ENCODE measurements at places on chromosomes 3 and 15.

DNA sequence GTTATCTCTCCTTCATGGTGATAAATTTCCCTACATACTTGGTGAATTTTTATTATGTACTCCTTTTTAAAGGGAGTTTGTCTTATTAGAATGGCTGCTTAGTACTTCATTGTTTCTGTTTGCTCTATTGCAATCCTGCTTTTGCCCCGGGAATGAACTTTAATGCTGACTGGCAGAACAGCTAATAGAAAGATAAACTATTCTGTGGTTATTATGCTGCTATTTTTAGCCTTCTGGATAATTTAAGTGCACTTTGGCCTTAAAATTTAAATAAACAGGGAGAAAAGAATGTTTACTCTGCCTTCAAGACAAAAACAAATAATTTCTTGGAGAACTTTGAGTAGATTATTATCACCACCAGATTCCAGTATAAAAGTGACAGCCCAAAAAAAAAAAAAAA, 413.8 kb upstream of the CCDC54 start:
- no peak for DNase-seq

- DNase-seq = no peak
Measured at GRCh38 chr3:157815739-157816138, 290.5 kb downstream of the SHOX2 start.

- no peak for DNase-seq
Measured at GRCh38 chr3:17342119-17342518, 400.3 kb downstream of the TBC1D5 start.

DNA sequence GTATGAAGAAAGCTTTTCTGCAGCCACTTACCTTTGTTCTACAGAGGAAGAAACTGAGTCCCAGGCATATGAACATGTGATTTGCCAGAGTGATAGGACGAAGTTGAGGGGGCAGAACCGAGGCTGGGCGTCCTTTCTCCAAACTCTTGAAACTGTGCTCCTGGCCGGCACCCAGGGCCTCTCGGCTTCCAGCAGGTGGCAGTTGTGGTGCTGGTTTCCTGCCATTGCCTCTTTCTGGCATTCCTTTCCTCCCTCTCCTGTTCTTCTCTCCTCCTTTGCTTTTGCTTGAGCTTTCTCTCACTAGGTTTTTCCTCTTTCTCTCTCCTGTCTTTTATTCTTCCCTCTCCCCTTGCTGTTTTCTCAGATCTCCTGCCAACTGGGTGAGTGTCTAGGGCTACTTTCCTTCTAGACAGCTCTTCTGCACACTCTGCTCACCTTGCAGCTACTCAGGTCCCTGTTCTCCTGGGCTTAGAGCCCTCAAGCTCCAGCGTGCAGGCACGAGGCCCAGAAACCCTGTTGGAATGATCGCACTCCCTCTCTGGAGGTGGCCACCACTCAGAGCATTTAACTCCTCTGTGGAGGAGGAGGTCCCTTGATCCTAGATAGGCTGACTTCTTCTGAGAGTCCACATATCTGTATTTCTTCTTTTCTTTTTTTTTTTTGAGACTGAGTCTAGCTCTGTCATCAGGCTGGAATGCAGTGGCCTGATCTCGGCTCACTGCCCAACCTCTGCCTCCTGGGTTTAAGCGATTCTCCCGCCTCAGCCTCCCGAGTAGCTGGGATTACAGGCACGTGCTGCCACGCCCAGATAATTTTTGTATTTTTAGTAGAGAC, 26.2 kb downstream of the TRAK1 start:
- DNase-seq = peak; percentile 15

DNA sequence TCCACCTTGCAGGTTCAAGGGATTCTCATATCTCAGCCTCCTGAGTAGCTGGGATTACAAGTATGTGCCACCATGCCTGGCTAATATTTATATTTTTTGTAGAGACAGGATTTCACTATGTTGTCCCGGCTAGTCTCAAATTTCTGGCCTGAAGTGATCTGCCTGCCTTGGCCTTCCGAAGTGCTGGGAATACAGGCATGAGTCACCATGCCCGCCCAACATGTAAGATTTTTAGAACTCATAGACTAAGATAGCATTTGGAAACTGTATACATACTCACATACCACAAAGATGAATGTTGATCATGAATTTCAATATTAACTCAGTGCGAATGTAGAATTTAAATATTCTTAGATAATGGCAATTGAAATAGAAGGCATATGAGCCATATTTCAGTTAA, 718.9 kb downstream of the NLGN1 start:
- no peak for DNase-seq

DNA sequence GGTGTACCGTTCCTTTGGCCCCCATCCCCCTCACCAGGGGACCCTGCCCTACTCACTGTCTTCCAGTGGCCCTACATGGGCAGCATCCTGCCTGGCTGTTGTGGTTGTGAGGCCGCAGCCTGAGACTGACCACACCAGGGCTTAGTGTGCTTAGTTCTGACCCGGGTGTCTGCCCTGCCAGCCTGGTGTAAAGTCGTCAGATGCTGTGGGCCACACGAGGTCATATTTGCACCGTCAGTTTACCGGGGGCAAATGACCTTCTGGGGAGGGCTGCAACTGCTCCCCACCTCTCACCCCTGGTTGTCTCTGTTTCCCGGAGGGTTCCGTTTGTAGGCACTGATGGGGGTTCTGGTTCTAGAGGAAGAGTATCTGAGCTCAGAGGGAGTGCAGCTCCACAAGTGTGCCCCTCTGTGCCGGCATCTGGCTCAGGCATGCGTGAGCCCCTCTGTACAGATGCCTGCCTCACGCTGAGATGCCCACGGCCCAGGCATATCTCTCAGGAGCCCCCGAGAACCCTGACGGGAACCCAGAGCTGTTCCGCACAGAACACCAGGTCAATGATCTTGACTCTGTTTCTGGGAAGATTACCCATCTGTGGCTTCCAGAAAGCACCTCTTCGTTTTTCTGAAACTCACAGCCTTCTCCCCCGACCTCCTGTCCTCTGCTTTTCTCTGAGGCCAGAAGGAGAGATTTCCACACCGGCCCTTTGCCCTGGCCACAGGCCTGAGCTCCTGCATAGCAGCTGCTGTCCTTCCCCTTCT, 19.2 kb downstream of the KLF13 start:
- DNase-seq = no peak

DNA sequence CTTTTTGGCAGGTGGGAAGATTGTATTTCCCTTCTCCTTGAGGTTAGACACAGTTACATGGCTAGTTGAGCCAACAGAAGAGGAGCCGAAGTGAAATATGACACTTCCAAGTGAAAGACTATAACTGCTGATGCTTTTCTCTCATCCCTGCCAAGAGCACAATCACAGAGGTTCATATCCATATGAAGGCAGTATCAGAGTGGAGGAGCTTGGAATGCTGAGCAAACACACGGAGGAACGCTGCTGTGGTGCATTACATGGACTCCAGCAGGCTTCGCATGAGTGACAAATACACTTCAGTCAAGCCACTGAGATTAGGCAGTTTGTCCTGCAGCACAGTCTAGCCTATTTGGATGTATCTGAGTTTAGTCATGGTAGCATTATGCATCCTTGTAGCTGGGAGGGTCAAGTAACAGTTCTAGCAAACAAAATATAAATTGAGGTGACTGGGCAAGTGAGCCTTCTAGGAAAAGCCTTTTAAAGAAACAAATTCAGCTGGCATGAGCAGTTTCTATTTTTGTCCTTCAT, 5.4 kb downstream of the IQCF6 start:
- no peak for DNase-seq

- DNase-seq = no peak
Measured at GRCh38 chr15:25224396-25224795, 214.4 kb downstream of the UBE3A start.

DNA sequence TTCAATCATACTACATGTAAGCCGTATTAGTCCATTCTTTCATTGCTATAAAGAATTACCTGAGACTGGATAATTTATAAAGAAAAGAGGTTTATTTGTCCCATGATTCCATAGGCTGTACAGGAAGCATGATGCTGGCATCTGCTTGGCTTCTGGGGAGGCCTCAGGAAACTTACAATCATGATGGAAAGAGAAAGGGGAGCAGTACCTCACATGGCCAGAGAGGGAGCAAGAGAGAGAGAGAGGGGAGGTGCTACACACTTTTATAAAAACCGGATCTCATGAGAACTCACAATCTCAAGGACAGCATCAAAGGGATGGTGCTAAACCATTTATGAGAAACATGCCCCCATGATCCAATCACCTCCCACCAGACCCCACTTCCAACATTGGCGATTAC, 14.3 kb upstream of the CLASP2 start:
- no peak for DNase-seq

DNA sequence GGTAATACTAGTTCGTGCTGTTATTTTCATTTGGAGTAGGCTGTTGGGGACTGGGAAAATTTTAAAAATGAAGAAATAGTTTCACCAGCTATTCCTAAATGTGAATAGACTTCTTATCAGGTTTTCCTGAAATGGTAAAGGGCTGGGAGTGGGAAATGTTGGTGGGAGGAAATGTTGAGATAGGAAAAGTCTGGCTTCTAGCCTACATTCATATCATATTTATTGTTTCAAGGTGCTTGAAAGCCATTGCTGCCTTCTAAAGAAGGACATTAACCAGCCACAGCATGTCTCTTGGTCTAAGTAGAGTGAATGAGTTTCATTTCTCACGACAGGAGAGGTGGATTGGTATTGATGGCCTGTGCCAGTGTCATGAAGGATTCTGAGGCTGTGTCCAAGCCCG, 197.1 kb upstream of the BHLHE40 start:
- DNase-seq = no peak

- DNase-seq = no peak
Measured at GRCh38 chr3:19103510-19103909, 44.8 kb upstream of the KCNH8 start.

DNA sequence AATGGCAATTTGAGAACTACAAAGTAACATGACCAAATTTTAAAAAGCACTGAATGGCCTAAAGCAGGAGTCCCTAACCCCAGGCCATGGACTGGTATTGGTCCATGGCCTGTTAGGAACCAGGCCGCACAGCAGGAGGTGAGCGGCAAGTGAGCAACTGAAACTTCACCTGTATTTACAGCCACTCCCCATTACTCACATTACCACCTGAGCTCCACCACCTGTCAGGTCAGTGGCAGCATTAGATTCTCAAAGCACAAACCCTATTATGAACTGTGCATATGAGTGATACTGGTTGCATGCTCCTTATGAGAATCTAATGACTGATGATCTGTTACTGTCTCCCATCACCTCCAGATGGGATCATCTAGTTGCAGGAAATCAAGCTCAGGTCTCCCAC, 48.8 kb downstream of the SENP7 start:
- DNase-seq = no peak

DNA sequence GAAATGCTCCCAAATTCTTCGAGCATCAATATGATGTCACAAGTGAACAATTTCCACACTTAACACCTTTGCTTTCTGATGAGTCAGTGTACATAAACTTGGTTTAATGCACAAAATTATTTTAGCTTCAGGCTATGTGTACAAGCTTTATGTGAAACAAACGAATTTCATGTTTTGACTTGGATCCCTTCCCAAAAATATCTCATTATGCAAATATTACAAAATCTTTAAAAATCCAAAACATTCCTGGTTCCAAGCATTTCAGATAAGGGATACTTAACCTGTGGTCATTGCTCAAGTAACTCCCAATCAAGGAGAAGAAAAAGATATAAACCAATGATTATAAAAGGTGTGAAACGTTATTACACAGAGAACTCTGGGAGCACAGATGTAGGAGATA, 25.2 kb downstream of the RAB5A start:
- no peak for DNase-seq

DNA sequence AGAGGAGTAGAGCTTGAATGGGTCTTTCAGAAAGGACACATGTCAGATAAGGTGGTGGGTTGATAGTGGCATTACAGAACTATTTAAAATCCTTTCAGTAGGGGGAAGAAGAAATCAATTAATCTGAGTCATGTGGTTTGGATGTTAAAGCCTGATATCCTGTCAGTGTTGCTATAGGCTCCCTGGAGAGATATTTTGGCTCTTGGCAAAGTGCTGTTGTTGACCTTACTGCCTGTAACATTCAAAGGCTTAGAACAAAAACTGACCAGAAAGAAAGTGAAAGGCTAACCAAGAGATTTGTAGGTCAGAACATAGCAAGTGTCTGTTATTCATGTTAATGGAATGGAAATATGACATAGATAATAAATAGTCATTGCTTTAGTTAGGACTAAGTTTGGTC, 552.9 kb downstream of the DIPK2A start:
- DNase-seq = no peak

GRCh38 chr3:7469866-7470265, 609.0 kb downstream of the GRM7 start:
- no peak for DNase-seq

DNA sequence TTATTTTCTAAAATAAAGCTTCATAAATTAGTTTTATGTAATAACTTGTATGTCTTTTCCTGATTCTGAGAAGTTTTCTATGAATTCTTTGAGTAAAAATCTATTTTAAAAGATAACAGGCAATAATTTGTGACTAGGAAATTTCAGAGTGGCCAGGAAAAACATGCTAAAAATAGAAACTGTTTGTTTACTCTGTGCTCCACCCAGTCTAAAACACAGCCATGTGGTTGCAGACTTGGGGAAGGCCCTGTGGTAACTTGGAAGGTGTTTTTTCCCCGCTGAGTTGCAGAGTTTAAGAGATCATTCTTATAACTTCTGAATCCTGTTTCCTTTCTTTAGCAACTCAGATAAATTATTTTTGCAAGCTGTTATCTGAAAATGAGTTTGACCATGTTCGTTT, 21.9 kb downstream of the PLCL2 start:
- DNase-seq = no peak

DNA sequence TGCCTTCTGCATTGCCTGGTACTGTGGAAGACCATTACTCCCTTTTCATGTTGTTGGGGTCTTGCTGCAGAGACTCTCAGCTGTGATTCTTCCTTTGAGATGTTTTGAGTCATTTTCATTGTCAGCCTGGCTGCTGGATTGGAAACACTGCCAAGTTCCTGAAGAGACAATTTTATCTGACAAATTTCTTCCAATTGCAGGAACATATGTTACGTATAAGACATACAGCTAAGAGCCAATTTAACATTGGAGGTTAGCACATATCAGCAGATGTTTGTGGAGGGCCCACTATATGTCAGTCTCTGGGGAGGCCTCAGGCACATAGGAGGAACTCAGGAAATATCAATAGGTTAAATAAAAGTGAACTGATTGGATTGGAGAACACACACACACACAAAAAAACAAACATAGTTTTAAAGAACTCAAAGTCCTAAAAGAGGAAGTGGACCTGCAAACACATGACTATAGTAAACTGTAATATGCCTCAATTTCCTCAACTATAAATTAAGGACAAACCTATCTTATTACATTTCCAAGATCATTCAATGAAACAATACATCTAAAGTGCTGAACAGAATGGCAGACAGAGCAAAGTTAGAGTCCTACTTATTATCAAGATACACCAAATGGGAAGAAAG, 172.3 kb downstream of the MYRIP start:
- no peak for DNase-seq

GRCh38 chr3:117657278-117657677, 947.7 kb downstream of the TUSC7 start:
- no peak for DNase-seq

DNA sequence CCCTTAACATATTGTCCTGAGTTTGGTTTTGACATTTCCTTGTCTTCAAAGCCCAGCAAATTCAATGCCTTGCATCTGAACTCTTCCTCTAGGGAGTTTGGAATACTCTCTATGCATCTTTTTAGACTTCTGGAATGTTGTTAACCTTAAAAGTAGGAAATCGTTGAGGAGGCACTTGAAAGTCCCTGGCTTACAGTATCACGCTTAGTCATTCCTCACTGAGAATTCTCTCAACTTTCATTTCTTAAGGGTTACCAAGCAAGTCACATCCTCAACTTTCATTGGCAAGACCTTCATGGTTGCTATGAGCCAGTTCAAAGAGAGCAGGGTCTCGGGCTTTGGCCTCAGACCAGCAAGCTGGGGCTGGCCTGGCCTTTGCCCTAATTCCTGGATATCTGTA, 89.9 kb downstream of the ASB7 start:
- DNase-seq = no peak
